ENCODE measurements at places on chromosomes 11 and 22.

- no peak for DNase-seq
These were observed 634.9 kb downstream of the METTL15 start for GRCh38 chr11:28743061-28743550.

- no peak for DNase-seq
These were observed 135.2 kb downstream of the RRAS2 start for GRCh38 chr11:14223636-14224288.

DNA sequence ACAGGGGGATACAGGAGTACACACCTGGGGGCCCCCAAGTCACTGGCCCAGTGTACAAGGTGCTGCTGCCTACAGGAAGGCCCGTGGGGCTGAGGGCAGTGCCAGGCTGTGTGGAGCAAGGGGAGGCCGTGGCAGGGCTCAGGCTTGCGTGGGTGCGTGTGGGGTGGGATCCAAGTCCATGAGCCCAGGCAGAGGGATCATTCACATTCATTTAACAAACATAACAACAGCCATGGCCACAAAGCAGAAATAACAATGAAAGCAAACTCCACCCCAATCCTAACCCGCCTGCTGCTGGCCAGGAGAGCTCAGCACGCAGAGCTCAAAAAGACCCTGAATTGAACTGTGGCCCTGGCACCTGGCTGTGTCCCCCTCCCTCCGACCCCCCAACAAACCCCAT, 17.0 kb upstream of the SCGB1A1 start:
- DNase-seq = no peak

- DNase-seq = no peak
These were observed 683 bp upstream of the FADS3 start for GRCh38 chr11:61892085-61892370.

DNA sequence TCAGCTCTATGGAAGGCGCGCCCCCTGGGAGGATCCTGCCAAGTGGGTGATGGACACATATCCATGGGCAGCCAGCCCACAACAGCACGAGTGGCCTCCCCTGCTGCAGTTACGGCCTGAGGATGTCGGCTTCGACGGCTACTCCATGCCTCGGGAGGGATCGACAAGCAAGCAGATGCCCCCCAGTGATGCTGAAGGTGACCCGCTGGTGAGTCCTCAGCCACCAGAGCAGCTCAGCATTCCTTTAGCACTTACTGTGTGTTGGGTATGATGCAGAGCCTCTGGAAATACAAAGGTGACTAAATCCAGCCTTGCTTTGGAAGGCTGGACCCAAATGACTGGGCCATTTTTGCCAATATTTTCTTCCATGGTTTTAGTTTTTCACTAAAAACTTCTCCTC, 45.7 kb downstream of the DBX1 start:
- DNase-seq = no peak

DNA sequence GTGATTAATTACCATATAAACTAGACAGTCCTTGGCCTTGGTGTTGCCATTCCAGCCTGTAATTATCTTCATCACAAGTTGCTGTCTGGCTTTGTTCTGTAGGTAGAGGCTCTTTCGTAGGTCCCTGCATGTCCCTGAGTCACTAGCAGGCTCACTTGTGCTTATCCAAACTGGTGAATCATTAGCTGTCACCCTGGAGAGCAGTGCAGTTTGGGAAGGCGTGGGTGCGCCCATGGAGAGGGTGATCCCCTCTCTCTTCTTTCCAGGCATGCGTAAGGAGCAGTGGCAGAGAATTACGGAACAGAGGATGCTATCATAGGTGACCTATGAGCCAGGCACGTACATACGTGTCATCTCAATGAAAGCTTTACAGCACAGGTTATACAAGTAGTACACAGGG, 11.0 kb upstream of the EHF start:
- no peak for DNase-seq

- no peak for DNase-seq
These were observed 492 bp upstream of the LUZP2 start for GRCh38 chr11:24496386-24496735.

Data from HCT116 (cell line).